ENCODE measurements at places on chromosomes 1 and 21. TPM values are rescaled to one million over a fixed set of nuclear protein-coding genes. Genes with fewer than 3 reads are reported as not detected.

DNA sequence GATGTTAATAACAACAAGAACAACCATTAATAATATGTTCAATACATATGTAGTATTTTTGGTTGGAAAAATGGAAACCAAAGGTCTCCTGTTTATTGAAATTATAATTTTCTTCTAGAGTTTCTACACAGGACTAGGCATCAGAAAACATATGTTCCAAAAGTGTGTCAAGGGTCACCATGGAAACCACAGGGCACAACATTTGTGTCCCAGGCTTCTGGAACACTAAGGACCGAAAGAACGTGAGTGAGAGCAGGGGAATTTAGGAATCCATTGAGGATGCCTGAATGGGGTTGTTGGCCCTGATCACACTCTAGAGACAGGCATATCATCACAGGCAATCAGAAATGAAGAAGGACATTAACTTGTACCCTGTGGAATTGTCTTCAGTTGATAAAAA, 7.5 kb upstream of the CDC14A start:
- no peak for DNase-seq

KRTAP13-2 gene
- total RNA-seq: not detected

RASAL2 gene
- 6.8 TPM for total RNA-seq

ETV3L gene
- total RNA-seq: not detected

- no peak for DNase-seq
Measured at GRCh38 chr1:205569411-205570172, 62.2 kb downstream of the ELK4 start.

GRCh38 chr1:151196292-151196800, 2.0 kb upstream of the PIP5K1A start:
- peak; percentile 96 for DNase-seq

Measured in NCI-H460 (cell line).